ENCODE measurements at places on chromosomes 3 and 15.

DNA sequence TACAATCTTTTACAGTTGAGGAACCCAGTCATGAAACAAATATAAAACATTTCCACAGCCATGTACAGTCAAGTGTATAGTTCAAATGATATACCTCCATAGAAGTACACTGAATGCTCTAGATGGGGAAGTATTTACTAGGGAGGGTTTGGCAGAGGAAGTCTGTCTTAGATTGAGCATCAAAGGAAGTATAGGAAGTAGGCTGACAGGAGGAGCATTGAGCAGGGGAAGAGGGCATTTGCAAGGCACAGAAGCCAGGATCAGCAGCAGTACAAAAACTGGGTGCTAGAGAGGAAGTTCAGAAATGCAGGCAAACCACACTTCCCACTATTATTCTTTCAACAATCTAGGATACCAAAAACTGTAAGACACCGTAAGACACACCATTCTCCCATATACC lies 122.6 kb downstream of the ANO10 start:
- no peak for DNase-seq

- no peak for DNase-seq
Observed at GRCh38 chr3:113698956-113699355, 2.5 kb upstream of the USF3 start.

GRCh38 chr3:39473452-39474125 lies 6.1 kb downstream of the MOBP start:
- DNase-seq: no peak

GRCh38 chr15:89326316-89326715 lies 8.3 kb downstream of the POLG start:
- no peak for DNase-seq

DNA sequence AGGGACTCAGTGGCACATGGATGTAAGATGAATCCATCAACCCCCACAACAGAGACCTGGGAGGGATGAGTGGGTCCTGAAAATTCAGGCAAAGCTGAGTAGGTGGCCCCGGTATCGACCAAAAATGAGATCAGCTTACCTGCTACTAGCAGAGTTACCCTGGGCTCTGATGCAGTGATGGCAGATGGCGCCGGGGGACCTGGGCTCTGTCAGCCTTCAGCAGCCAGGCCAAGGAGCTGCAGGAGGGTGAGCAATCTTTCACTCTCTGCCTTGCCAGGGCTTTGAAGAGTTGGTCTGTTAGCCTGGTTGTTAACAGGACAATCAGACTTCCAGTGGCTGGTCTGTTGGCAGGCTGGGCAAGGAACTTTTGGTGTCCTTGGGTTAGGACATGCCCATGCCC lies 1054.8 kb downstream of the SI start:
- no peak for DNase-seq
